Frontal cortex (tissue), 4 donors: ENCODE measurements at places on chromosomes 5 and 9.

DNA sequence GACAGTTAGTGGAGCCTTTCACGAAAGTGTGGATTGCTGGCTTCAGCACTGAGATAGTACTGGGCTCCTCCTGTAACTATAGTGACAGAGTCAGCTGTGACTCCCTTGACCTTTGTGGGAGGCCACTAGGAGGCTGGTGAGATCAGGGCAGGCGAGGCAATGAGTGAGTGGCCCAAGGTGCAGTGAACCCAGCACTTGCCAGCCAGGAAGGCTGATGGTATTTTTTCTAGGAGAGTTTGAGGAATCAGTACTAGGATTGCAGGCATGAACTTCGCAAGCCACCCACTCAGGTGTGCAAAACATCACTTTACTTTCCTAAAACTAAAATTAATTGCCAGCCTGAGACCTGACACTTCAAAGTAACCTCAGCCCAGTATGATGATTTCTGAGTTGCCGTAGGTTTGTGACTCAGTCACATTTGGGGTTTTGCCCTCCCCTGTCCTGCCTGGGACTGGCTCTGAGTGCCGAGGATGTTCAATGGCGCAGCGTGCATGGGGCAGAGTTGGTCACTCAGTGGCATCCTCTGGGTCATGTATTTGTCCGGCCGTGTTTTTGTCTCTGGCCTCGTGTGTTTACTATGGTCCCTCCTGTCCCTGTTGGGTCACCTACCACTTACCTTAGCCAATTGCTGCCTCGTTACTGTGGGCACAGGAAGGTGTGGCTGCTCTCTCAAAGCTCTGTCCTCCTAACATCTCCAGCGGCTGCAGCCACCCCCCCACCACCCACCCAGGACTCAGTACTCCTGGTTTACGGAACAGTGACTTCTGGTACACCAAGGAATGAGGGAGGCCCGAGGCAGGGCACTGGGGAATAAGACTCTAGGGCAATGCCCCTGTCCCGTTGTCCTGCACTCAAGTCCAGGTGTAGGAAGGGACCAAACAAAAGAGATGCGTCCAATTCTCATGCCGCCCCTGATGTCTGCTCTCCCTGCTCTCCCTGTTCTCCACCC lies 67.2 kb downstream of the IL31RA start:
- no peak for DNase-seq

GRCh38 chr9:94014066-94014654 lies 59.0 kb upstream of the BARX1 start:
- DNase-seq: no peak

- no peak for DNase-seq
These were observed 629.3 kb downstream of the NR2F1-AS1 start for GRCh38 chr5:92951746-92952145.

GRCh38 chr5:88948746-88949600 lies 66.0 kb upstream of the MEF2C start:
- no peak for DNase-seq

DNA sequence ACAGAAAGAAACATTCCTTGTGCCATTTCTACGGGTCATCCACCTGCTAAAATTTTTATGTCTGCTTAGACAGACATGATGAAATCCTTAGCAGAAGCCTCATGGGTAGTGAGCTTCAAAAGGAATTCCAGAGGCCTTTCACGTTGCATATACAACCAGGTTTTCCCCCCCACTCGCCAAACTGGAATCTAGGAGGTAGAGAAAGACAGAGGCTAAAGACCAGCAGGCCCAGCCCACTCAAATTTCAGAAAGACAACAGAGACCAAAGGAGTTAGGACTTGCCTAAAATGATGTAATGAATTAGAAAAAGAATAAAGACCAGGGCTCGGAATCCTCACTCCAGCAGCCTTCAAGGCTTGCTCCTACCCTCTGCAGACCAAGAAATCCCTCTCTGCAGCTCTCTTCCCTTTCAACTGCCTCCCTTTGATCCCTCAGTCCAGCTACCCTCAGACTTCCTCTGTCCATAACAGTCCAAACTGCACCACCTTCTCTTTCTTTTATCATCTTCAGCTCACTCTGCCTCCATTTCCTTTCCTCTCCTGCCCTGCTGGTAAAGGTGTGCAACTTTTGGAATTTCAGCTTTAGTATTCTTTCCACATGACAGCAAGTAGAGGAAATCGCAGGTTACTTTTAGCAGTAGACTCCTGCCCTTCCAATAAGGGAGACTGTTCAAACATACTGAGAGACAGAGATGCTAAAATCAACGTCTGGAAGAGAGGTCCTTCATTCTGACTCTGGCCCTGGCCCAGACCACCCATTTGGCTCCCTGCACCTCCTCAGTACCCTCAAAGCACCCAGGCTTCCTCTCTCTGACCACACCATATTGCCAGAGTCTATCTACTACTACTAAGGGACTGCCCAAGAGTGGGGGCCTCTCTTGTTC lies 8.9 kb downstream of the B4GALT1 start:
- DNase-seq: no peak

GRCh38 chr5:4571248-4571948 lies 568.7 kb upstream of the ADAMTS16 start:
- no peak for DNase-seq

DNA sequence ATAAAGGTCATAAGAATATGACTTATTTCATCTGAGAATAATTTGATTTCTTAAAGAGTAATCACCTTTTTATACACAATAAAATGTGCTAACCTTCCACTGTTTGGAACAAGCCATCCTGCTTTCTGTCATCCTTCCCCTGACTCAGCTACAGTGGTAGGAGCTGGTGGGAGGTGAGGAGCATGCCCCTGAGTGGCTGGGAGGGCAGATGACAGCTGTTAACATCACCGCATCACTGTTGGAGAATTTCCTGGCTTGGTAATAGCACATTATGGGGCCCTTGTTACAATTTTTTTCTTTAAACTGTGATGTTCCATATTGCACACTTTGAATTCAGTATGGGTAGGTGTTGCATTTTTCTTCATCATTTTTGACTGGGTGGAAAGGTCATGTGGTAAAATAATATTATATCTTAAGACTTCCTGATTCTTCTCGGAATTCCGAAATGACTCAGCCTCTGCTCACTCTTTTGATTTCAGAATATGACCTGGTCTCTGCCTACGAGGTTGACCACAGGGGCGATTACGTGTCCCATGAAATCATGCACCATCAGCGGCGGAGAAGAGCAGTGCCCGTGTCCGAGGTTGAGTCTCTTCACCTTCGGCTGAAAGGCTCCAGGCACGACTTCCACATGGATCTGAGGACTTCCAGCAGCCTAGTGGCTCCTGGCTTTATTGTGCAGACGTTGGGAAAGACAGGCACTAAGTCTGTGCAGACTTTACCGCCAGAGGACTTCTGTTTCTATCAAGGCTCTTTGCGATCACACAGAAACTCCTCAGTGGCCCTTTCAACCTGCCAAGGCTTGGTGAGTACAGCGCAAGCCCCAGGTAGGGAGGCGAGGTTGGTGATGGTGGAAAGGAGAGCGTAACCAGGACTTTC lies 5.8 kb downstream of the ADAMTS16 start:
- no peak for DNase-seq

- no peak for DNase-seq
These were observed 694 bp downstream of the RMI1 start for GRCh38 chr9:83981126-83981871.

- DNase-seq: no peak
These were observed 648.3 kb upstream of the ZNF608 start for GRCh38 chr5:125394661-125395280.

DNA sequence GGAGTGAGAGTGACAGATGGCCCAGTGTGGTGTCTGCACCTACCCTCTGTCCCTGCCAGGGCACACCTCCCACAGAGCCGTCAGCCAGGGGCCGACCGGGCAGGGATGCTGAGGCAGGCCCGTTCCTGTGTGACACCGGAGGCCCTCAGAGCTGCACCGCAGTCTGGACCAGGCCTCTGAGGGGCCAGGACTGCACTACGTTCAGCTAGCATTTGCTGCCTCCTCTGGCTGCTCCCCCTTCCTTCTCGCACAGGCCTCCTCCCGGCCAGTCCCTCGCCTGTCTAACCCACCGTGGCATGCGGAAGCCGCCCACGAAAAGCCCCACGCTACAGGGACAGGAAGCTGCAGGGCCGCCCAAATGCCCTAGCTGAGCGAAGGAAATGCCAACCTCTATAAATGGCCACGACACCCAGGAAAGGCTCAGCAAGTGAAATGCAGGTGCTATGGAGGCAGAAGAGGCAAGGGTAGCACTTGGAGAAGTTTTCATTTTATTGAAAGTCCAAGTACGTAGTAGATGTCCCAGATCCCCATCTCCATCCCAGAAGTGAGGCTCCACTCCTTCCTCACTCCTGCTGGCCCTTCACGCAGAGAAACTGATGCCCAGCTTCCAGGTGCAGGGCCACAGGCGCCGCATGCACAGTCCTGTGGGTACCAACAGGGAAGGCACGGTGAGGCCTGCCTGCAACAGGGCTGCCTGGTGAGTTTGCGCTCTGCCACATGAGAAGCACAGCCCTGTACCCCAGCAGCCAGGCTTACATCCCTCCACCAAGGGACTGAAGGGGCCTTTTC lies 38.7 kb downstream of the MAPK9 start:
- no peak for DNase-seq

- no peak for DNase-seq
These were observed 128.6 kb downstream of the PDZD2 start for GRCh38 chr5:31767335-31768031.

DNA sequence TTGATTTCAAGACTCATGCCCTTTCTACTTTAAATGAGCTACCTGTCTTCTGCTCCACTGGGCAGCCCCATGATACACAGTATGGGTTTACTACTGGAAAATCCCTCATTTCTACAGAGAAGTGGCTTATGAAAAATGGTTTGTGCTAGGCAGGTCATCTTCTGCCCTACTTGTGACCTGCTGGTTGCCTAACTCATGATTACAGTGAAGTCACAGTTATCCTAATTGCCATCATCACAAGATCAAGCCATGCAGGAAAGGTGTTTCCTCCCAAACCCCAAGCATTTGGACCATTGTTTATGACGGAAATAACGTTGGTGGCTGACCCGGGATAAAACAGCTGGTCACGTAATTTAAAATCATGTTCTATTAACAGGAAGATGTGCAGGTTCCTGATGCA lies 330.6 kb downstream of the ACTL7B start:
- DNase-seq: no peak

DNA sequence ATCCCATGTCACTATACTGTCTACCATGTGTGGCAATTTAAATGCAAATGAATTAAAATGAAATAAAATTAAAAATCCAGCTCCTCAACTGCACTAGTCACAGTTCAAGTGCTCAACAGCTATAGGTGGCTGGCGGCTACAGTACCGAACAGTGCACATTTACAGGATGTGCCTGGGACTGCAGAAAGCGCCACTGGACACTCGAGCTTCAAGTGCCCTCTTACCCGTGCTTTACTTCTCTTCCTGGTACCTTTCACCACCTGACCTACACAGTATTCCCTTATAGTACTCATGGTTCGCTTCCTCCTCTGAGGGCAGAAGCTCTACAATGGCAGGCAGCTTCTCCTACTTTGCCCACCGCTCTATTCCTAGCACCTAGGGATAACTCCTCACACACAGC lies 166.6 kb downstream of the FANCC start:
- no peak for DNase-seq

DNA sequence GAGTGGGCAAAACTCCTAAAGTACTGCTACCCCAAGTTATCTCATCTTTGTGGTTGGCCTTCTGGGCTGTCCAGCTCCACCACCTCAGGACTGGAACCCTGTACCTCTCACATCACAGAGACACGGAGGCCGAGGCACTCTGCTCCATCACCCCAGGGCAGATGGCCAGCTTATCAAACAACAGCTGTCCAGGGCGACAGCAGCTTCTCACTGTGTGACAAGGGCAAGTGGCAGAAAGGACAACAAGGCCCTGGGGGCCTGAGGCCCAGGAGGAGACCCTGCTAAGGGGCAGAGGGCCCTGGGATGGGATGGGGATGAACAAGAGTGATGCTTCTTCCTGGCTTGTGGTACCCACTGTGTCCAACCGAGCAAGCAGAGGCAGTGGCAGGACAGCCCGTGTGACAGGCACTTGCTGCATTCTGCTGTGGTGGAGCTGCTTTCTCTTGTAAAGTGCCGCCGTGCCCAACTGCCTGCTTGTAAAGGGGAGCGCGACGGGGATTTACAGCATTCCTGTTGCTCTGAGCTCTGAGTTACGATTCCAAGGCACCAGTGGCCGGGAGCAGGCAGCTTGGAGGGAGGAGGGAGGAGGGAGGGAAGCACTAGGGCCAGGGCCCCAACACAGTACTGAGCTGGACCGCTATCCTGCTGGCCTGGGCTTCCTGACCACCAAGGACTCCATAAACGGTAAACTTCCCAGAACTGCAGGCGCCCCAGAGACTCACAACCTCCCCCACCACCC lies 71.2 kb downstream of the SHB start:
- DNase-seq: no peak

GRCh38 chr5:72067682-72068470 lies 39.4 kb upstream of the MAP1B start:
- DNase-seq: no peak
